Nasal cavity respiratory epithelium epithelial cell of viscerocranial mucosa (primary cell): ENCODE measurements at places on chromosomes 3 and 15. TPM values are rescaled to one million over a fixed set of nuclear protein-coding genes. Genes with fewer than 3 reads are reported as not detected.

The ZIC1 gene
- total RNA-seq = not detected in 2 replicates

The TMEM207 gene
- total RNA-seq = not detected in 2 replicates

The CYP1A2 gene
- total RNA-seq = not detected in 2 replicates

The WDR82 gene
- 84.8 and 99.4 TPM in 2 replicates for total RNA-seq

The DNAH12 gene
- under 0.01 and 0.21 TPM in 2 replicates for total RNA-seq

The PLA2G4E gene
- total RNA-seq = 0.14 and 2.4 TPM in 2 replicates

The TUSC7 gene
- total RNA-seq = not detected in 2 replicates

The GOLGA6L7 gene
- not detected in 2 replicates for total RNA-seq

The CD80 gene
- total RNA-seq = not detected in 2 replicates

The TRPM1 gene
- under 0.01 and 0.68 TPM in 2 replicates for total RNA-seq
